ENCODE measurements at places on chromosomes 6 and 20. TPM values are rescaled to one million over a fixed set of nuclear protein-coding genes. Genes with fewer than 3 reads are reported as not detected.

DNA sequence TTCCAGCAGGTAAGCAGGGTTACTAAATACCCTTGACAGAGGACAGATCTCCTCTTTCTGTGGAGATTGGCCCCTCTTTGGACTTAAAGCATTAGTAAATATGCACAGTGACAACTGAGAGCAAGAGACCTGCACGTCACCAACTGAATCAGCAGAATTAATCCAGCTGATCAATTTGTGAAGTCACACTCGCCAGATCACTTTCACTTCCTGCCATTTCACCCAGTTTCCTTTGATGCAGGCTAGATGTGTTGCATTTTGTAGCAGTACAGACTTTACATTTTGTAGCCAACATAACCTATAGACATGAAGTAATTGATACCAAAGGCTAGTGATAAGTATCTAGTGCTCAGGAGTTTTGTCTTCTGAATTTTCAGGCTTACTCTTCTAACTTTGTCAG is 11.9 kb downstream of the SYNE1 start:
- DNase-seq: no peak

DNA sequence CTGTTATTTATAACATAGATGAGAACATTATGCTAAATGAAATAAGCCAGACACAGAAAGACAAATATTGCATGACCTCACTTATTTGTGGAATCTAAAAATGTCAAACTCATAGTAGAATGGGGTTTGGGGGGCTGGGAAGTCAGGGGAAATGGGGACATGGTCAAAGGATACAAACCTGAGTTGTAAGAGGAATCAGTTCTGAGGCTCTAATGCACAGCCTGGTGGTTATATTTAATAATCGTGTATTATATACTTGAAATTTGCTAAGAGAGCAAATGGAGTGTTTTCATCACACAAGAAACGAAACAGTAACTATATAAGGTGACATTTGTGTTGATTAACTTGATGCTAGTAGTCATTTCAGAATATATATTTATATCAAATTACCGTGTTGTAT is 40.8 kb upstream of the GFOD1 start:
- no peak for DNase-seq

DNA sequence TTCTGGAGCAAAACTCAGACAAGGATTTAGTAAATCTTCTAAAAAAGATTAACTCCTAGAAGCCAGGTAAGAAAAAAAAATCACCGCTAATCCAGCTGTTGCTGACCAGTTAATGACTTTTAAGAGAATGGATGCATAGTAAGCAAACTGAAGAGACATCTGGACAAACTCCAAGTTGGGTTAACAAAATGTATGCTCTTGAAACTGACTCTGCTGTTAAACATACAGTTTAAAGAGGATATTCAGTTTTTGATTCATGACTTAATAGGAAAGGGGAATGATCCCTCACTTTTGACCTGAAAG is 70.4 kb downstream of the PLAGL1 start:
- no peak for DNase-seq

GRCh38 chr6:39169448-39170344 is 54.7 kb upstream of the SAYSD1 start:
- no peak for DNase-seq

GRCh38 chr6:143449082-143449713 is 1.3 kb downstream of the ADAT2 start:
- no peak for DNase-seq

- no peak for DNase-seq
Observed at GRCh38 chr6:119283979-119284545, 65.5 kb downstream of the MAN1A1 start.

DNA sequence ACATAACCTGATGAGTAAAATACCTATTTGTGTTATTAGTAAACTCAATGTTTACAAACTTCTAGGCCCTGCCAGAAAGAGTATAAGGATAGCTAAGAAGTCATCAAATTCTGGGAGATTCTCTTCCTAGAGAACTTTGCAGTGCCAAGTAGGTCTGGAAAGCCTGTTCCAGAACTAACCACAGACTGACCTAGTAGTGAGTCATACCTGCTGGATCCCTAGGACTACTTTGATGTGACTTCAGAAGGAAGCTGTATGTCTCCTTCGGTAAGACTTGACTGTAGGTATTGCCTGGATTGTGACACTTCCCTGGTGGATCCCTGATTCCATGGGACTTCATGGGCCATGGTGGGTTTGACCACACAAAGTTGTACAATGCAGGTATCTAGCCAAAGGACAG is 131.7 kb downstream of the DNAH8 start:
- DNase-seq: no peak

DNA sequence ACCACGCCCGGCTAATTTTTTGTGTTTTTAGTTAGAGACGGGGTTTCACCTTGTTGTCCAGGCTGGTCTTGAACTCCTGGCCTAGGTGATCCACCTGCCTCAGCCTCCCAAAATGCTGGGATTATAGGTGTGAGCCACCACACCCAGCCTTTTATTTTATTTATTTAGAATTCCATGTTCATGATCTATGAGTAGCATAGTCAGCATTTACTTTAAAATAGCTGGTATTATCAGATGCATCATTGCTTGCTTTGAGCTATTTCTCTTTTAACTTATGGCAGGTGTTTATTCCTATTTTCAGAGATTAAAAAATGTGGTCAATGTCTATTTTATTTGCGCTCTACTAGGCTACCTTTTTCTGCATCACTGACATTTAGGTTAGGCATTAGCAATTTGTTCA is 152.0 kb downstream of the UTRN start:
- no peak for DNase-seq

DNA sequence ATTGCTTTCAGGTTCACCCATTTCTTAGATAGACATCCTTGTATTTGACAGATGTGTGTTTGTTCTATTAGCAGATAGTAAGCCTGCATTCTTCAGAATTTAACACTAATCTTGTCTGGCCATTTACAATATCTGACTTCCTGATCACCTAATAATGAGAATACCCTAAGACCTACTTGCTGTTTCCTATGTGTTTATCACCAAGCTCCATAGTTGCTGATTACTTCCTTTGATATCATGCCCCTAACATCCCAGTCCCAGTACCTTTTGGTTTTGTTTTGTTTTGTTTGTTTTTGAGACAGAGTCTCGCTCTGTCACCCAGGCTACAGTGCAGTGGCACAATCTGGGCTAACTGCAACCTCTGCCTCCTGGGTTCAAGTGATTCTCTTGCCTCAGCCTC is 143.6 kb upstream of the DST start:
- DNase-seq: no peak

GRCh38 chr6:109008537-109009235 is 86.0 kb downstream of the SESN1 start:
- peak; percentile 66 for DNase-seq

DNA sequence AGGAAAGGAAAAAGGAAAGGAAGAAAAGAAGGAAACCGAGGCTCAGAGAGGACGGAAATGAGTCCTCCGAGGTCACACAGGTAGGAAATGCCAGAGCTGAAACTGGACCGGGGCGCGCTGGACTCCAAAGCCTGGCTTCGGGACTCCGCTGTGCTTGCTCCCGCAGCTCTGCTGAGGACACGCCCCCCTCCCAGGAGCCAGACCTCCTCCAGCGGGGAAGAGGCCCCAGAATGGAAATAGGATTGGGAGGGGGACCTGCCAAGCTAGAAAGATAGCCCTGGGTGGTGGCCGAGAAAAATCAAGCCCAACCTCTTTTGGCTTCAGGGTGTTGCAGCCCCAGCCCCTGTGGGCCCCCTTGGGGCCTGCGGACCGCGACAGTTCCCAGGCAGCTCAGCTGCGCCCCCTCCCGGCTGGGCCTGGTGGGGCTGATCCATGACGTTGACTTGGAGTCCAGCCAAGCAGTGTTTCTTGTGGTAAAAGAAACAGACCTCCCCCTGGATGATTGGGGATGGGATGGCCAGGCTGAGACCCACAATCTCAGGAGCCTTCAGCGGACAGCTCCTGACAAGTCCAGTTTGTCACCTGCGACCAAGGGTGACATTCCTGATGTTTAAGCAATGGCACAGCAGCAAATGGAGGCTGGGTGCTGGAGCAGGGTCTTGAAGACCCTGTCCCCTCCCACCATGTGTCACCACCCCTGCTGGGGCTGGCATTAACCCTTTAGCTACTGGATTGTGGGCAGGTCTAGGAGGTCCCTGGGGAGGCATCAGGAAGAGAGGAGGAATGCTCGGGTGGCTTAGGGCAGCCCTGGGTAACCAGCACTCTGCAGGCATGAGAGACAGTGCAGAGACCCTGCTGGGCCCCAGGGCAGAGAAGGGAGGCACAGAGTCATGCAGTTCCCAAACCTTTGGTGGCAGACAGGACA is 55.4 kb downstream of the RIPOR3 start:
- DNase-seq: peak; percentile 80

GRCh38 chr6:28940294-28940857 is 16.6 kb upstream of the TRIM27 start:
- no peak for DNase-seq

GRCh38 chr20:14726591-14726990 is 389.2 kb upstream of the FLRT3 start:
- no peak for DNase-seq

- DNase-seq: no peak
Observed at GRCh38 chr6:159797554-159797953, 2.5 kb upstream of the PNLDC1 start.

- DNase-seq: no peak
Observed at GRCh38 chr6:46160102-46160501, 10.7 kb downstream of the ENPP5 start.

DNA sequence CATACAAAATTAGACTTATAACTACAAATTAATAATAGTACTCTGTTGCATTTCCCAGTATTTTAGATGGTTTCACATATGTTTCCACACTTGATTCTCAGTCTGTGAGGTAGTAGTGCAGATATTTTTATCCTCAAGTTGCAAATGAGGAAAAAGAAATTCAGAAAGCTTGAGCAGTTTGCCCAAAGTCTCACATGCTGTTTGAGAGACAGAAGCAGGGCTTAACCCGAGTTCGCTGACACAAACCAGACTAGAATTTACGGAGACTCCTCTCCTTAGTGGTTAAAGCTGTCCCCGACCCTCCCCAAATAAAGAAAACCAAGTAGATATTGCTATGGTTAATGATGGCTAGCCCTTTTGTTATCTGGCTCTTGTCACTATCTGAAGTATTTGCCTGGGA is 126.2 kb downstream of the TIAM2 start:
- no peak for DNase-seq

DNA sequence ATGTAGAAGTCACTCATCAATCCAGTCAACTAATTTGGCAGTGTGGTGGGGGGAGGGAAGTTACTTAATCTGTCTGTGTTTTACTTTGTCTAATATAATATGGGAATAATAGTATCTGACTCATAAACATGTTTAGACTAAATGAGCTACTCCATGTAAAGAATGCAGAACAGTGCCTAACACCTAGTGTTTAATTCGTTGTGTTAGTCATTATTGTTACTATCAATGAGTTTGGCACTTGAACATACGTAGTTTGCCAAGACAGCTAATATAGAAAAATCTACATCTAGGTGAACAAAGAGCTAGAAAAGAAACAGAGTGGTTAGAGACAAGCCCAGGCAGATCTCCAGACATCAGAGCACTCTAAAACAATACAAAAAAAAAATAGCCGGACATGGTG is 49.1 kb downstream of the IRAK1BP1 start:
- DNase-seq: no peak

- DNase-seq: no peak
Observed at GRCh38 chr6:70112716-70113115, 190.2 kb downstream of the COL9A1 start.

DNA sequence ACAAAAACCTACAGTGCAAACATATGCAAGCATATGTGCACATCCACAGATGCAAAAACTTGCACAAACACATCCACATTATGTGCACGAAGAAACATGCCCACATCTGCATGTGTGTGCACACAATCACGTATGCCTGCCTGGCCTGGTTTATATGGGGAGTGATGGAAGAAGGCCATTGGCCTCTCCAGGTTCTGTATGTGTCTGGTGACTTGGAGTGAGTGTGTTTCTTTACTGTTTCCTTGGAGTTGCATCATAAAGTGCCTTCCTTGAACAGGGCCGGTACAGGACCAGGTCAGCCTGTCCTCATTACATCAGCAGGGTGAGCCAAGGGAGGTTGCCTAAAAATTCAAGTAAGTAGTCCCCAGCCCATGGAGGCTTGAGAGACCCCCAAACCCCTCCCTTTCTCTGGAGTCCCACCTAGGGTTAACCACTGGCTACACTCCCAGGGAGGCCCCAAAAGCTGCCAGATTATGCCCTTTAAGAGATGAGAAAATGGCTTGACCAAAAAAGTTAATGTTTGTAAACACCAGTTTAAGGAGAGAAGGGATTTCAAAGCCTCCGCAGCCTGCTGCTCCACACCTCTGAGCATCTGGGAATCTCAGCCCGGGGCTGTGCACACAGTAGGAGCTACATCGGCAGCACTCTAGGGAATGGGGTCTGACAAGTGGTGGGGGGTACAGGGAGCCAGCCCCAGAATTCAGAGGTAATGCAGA is 140.8 kb downstream of the VEGFA start:
- no peak for DNase-seq

GRCh38 chr20:37742131-37742530 is 48.3 kb downstream of the CTNNBL1 start:
- DNase-seq: no peak

CPXM1 gene
- total RNA-seq: not detected

SLC22A16 gene
- total RNA-seq: not detected

NFS1 gene
- 130 TPM for total RNA-seq

COL12A1 gene
- total RNA-seq: 6.7 TPM

Measured in Caki2 (cell line).